ENCODE measurements at places on chromosomes 1 and 21. TPM values are rescaled to one million over a fixed set of nuclear protein-coding genes. Genes with fewer than 3 reads are reported as not detected.

The PPFIA4 gene
- 74.7 TPM for total RNA-seq

The NTMT2 gene
- not detected for total RNA-seq

The DMBX1 gene
- not detected for total RNA-seq

The DPT gene
- not detected for total RNA-seq

The RGS2 gene
- total RNA-seq = 33.5 TPM

The KRTAP12-2 gene
- not detected for total RNA-seq

The S100A12 gene
- total RNA-seq = not detected

The LAPTM5 gene
- total RNA-seq = 0.56 TPM

The CRYZL1 gene
- total RNA-seq = 50.3 TPM

The PFDN2 gene
- total RNA-seq = 83.7 TPM

The KIAA0040 gene
- total RNA-seq = not detected

The C1orf94 gene
- not detected for total RNA-seq

The CCDC17 gene
- 3.8 TPM for total RNA-seq

The APCS gene
- total RNA-seq = not detected

The MCOLN2 gene
- total RNA-seq = not detected

The GREM2 gene
- total RNA-seq = 3.7 TPM

The OVAAL gene
- total RNA-seq = not detected

The CRYAA gene
- total RNA-seq = not detected

The KCTD3 gene
- total RNA-seq = 46.3 TPM

The E2F2 gene
- 5.4 TPM for total RNA-seq

The GBP7 gene
- not detected for total RNA-seq

The SLC41A1 gene
- 6.2 TPM for total RNA-seq

The AIM2 gene
- 5.3 TPM for total RNA-seq

The CNTN2 gene
- total RNA-seq = 208 TPM

The VAV3 gene
- total RNA-seq = 25.8 TPM

The EMC1 gene
- 98.9 TPM for total RNA-seq

The GJA5 gene
- total RNA-seq = not detected

The HSD11B1 gene
- total RNA-seq = not detected

The AHCTF1 gene
- 25.2 TPM for total RNA-seq

The TRPM2 gene
- not detected for total RNA-seq

The DNAI4 gene
- total RNA-seq = 0.78 TPM

The FCRL6 gene
- not detected for total RNA-seq

The FCRL2 gene
- total RNA-seq = not detected

The IL19 gene
- total RNA-seq = not detected

The GPR3 gene
- total RNA-seq = 1.5 TPM

The SPRR2F gene
- not detected for total RNA-seq

The TAS1R3 gene
- 1.3 TPM for total RNA-seq

The NPR1 gene
- not detected for total RNA-seq

The SPATA46 gene
- not detected for total RNA-seq

The TMOD4 gene
- total RNA-seq = 0.76 TPM

The SAMD11 gene
- total RNA-seq = 46.2 TPM

The SYCP1 gene
- not detected for total RNA-seq

The FCRL3 gene
- not detected for total RNA-seq

The RGS13 gene
- total RNA-seq = not detected

The ITLN2 gene
- not detected for total RNA-seq

The IQCC gene
- 2.7 TPM for total RNA-seq

The PHGDH gene
- total RNA-seq = 280 TPM

The FOXO6 gene
- total RNA-seq = 11.7 TPM

The GPR37L1 gene
- total RNA-seq = not detected

The C8A gene
- total RNA-seq = not detected

The RGS16 gene
- 37.2 TPM for total RNA-seq

The MX2 gene
- total RNA-seq = not detected

The LCE2B gene
- total RNA-seq = not detected

Measured in glutamatergic neuron (in vitro differentiated cells).